ENCODE measurements at places on chromosomes 7 and 10.

- DNase-seq: peak; percentile 57
These were observed 93.5 kb downstream of the MCU start for GRCh38 chr10:72785409-72785808.

GRCh38 chr10:42958142-42958868 is 118.6 kb upstream of the RET start:
- DNase-seq: no peak

- no peak for DNase-seq
These were observed 386.8 kb upstream of the HPS1 start for GRCh38 chr10:98833542-98833941.

DNA sequence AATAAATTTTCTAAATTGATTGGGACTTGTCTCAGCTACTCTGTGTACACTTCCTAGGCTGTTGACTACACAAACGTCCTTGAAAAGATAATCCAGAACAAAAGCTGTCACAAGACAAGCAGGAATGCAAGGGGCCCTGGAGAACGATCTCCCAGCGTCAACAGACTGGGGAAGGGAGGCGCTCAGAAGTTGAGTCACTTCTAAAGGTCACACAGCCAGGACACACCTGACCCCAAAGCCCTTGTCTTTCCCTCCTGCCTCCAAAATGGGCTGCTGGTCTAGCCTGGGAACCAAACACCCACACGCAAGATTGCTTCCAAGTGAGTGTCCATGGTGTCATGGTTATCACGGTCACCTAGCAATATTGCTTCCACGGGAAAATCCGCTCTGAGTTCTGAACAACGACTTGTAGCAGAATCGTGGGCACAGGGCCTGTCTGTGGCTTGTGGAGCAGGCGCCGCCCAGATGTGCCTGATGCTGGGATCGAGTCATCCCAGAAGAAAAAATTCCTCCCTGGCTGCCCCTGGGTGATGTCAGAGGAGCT is 49.8 kb downstream of the SPOCK2 start:
- no peak for DNase-seq

DNA sequence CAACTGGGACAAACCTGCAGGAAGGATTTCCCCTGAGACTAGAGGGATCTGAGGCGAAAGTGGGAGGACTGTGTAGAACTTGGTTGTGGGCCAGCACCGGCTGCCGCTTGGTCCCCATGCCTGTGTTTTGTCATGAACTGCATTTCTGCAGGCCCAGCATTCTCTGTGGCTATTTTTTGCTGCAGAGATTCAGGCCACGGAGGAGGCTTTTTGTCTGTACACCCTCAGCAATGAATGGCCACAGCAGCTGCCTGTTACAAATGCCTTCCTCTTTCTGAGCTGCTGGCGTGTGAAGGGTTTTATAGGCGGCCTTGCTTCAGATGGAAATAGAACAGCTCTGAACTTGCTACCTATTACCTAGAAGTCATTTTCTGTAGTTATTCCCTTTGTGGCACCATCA is 164.4 kb downstream of the SH2D4B start:
- DNase-seq: no peak

- DNase-seq: no peak
These were observed 25.5 kb upstream of the EBLN1 start for GRCh38 chr10:22243321-22243720.

GRCh38 chr10:53724581-53724980 is 952.0 kb upstream of the MBL2 start:
- no peak for DNase-seq

DNA sequence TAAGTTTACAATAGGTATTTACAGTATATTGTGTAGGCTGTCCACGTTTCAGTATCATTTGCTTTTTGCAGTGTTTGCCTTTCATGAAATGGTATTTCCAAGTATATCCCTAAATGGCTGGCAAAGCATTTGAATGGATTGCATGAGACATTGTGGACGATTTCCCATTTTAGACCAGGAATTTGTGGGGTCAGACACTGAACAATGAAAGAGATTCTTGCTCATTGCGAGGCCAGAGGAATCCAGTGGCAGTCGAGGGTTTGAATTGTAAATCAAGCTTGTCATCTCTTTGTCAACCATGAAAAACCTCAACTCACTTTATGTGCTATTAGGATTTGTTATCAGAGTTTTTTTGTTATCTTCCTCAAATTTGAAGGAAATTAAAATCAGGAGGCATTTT is 70.8 kb downstream of the CREB5 start:
- DNase-seq: no peak

DNA sequence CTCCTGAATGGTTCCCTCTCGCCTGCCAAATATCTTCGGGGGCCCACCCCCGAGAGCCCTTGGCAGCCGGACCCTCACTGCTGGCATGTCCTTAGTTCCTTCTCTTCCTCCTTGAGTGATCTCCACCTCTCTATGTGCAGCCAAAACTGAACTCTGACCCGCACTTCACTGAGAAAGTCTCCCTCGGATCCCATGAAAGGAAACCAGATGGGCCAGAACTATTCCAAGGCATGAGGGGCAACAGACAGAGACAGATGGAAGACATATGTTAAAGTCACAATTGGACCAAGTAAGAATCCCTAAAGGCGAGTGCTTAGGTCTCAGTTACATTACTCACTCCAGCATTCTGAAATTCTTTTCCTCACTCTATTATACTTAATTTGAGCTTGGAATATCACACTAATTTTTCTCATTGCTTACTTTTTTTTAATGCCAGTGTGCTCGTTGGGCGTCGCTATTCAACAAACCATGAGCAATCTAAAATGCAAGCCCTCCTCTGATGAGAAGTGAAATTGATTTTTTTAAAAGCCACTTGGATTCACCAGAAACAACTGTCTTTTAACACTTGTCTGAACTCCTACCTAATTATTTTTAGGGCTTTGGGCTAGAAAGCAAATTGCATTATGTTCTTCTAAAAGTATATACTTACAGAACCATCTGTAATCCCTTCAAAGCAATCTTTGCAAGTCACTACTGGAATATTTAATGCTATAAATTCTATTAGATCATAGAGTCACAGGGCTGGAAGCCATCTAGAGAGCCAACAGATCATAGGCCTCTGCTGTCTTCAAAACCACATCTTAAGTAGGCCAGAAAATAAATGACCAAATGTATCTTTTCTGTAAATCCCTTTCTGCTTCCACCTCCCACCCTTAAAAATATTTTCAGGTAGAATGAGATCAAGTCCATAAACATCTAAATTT is 43.3 kb upstream of the EZH2 start:
- no peak for DNase-seq

- no peak for DNase-seq
These were observed 71.2 kb downstream of the MINPP1 start for GRCh38 chr10:87575851-87576250.

GRCh38 chr10:122243550-122243949 is 27.5 kb upstream of the BTBD16 start:
- no peak for DNase-seq

DNA sequence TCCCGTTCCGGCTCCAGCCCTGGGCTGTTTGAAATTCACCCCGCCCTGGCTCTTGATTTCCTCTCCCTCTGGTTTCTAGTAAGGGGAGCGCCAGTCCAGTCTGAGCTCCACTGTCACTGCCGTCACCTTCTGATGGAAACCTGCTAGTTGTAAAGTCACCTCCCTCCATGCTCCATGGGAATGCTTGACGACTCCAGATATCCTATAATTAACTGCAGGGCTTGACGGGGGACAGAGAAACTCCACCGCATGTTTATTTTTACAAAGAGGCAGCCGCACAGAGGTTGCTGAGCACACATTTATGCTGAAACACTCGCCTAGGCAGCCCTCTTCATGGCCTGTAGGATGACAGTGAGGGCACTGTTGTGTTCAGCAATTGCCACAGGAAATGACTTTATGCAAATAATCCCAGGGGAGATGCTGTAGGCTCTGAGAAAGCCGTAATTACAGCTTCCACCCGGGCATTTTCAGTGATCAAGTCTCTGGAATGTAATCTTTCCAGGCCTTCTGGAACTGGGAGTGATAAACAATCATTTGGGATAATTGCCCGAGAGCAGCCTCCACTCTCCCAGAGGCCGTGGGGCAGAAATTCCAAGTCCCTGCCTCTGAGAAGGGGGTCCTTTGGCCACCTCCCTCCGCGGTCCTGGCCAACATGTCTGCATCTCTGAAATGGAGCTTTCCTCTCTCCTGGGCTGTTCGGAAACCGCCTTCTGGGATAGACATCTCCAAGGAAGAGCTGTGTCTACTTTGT is 300.5 kb downstream of the KLF6 start:
- peak; percentile 91 for DNase-seq

DNA sequence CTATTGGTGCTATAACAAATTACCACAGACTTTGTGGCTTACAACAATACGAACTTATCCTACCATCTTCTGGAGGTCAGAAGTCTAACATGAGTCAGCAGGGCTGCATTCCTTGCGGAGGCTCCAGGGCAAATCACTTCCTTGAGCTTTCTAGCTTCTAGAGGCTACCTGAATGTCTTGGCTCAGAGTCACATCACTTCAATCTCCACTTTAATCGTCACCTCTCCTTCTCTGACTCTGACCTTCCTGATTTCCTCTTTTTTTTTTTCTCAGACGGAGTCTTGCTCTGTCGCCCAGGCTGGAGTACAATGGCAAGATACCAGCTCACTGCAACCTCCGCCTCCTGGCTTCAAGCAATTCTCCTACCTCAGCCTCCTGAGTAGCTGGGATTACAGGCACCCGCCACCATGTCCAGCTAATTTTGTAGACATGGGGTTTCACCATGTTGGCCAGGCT is 44.6 kb upstream of the ANAPC16 start:
- peak; percentile 50 for DNase-seq

DNA sequence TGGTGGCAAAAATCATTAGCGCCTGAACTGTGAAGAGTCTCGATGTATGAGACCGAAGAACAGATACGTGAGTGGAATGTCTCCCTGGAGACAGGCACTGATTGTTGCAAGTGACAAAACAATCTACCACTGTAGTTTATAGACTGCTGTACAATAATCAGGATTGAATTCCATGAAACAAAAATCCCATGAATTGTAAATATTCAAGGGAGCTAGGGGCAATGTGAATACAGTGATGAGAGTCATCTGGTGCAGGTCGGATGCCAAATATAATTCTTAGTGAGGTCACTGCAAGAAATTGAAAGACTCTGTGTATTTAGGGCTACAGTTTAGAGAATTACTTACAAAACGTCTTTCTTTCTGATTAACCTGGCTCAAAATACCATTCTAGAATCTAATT is 594.4 kb upstream of the VSTM2A start:
- no peak for DNase-seq

DNA sequence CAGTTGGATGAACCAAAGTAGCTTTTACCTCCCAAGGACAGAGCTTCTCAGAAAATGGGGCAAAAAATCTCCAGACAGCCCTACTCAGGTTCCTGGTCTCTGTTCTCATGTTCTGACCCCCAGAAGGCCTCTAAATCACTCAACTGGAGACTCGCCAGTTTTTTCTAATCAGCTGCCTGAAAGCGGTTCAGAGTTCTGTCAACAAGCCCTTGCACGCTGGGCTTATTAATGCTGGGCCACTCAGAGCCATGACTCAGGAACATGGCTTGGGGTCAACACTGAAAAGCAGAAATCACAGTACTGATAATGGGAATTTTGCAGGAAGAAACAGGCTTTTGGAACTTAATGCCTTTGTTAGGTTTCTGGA is 15.3 kb downstream of the ECHDC3 start:
- DNase-seq: peak; percentile 68

- no peak for DNase-seq
These were observed 8.2 kb downstream of the CNNM1 start for GRCh38 chr10:99337311-99337811.

- no peak for DNase-seq
These were observed 34.2 kb downstream of the CTBP2 start for GRCh38 chr10:125125951-125126735.

DNA sequence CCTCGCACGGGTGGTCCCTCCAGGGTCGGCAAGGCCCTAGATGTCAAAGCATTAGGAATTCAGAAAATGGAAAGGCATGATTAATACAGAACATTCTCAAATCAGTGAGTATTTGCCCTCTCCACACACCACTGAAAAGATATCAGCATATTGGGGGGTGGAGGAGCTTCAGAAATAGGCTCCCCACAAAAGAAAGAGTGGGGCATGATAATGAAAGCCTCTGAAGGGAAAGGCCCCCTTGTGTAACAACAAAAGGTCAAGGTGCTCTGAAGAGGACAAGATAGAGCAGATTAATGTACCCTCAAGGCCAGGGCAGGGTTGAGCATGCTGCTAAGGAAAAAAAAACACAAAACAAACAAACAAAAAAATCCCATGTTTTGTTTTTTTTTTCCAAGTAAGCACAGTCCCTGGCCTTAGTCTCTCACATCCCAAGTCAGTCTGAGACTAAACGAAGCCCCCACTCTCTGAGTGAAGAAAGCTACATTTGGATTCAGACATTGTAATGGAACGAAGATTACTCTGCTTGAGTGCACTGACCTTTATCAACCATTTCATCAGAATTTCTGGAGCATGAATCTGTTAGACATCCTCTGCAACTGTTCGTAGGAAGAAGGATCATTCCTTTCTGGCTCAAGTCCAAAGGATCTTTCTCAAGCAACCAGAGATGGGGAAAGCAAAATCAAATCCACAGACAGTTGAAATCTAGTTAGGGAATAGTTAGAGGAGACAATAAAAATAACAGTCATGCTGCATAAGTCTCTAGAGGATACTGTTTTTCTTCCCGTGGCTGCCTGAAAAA is 27.4 kb upstream of the DGKI start:
- DNase-seq: no peak

- DNase-seq: no peak
These were observed 365.2 kb upstream of the MEOX2 start for GRCh38 chr7:16051561-16052255.

DNA sequence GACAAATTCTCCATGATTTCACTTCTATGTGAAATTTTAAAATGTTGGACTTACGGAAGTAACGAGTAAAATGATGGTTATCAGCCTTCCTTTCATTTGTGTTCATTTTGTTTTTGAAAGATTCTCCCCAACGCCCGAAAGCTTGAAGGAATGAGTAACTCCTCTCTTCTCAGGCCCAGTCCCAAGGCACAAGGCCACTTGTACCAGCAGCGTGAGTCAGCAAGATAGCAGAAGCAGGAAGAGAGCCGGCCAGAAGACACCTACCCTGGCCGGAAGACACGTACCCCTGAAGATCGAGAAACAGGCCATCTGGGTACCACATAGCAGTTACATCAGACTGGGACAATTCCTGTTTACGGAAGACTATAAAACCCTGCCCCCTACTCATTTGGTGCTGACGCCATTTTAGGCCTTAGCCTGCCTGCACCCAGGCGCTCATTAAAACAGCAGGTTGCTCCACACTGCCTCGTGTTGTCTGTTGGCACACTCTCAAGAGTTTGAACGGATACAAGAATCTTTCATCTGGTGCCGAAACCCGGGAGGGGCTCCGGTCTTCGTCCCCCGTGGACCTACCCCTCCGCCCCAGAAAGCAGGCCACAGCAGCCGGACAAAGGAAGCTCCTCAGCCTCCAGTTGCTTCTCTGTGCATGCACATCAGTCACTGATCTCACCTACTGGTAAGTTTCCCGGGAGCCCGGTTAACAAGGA is 60.4 kb downstream of the LRRC17 start:
- DNase-seq: no peak

- no peak for DNase-seq
These were observed 222.3 kb upstream of the MKLN1 start for GRCh38 chr7:131105294-131105798.

Data from A673 (cell line).